Tongue (tissue), 3 donors: ENCODE measurements at places on chromosomes 11 and 22. TPM values are rescaled to one million over a fixed set of nuclear protein-coding genes. Genes with fewer than 3 reads are reported as not detected.

GRCh38 chr11:31487848-31488247 is 21.6 kb downstream of the IMMP1L start:
- DNase-seq, result peak; percentile 31

GRCh38 chr22:47328550-47329243 is 566.2 kb downstream of the TBC1D22A start:
- no peak for DNase-seq

GRCh38 chr11:134385774-134386565 is 26.1 kb downstream of the B3GAT1 start:
- peak; percentile 81 for DNase-seq

GRCh38 chr22:45227645-45228400 is 12.9 kb downstream of the KIAA0930 start:
- no peak for DNase-seq

DNA sequence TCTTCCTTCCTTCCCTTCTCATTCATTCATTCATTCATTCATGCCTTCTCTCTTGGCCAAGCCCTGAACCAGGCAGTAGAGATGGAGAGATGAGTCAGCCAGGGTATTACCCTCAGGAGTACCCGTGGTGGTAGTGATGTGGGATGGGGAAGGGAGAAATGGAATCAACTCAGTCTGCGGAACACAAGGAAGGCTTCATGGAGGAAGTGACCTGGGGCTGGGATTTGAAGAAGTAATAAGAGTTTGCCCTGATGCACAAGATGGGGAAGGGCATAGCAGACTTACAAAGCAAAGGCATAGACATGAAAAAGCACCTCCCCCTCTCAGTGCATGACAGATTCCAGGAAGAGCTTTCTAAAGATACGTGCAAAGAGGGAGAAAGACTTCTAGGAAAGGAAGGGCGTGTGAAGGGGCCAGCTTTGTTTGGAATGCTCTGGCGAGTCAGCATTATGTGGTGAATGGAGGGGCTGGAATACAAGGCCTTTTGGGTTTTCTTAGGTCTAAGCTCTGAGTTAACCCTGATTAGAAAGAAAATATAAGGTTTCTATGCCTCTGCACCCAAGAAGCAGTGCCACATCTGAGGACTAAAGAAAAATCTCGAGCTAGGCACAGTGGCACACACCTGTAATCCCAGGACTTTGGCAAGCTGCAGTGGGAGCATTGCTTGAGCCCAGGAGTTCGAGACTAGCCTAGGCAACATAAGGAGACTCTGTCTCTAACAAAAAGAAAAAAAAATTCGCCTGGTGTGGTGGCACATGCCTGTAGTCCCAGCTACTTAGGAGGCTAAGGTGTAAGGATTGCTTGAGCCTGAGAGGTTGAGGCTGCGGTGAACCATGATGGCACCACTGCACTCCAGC is 36.4 kb upstream of the ACER3 start:
- DNase-seq, result no peak

- DNase-seq, result no peak
Measured at GRCh38 chr22:28669387-28669786, 10.3 kb downstream of the TTC28 start.

- DNase-seq, result no peak
Measured at GRCh38 chr22:49348631-49349030, 479.0 kb downstream of the BRD1 start.

GRCh38 chr11:42043312-42043711 is 583.9 kb upstream of the LRRC4C start:
- DNase-seq, result no peak

- no peak for DNase-seq
Measured at GRCh38 chr11:45779602-45780001, 25.3 kb upstream of the SLC35C1 start.

DNA sequence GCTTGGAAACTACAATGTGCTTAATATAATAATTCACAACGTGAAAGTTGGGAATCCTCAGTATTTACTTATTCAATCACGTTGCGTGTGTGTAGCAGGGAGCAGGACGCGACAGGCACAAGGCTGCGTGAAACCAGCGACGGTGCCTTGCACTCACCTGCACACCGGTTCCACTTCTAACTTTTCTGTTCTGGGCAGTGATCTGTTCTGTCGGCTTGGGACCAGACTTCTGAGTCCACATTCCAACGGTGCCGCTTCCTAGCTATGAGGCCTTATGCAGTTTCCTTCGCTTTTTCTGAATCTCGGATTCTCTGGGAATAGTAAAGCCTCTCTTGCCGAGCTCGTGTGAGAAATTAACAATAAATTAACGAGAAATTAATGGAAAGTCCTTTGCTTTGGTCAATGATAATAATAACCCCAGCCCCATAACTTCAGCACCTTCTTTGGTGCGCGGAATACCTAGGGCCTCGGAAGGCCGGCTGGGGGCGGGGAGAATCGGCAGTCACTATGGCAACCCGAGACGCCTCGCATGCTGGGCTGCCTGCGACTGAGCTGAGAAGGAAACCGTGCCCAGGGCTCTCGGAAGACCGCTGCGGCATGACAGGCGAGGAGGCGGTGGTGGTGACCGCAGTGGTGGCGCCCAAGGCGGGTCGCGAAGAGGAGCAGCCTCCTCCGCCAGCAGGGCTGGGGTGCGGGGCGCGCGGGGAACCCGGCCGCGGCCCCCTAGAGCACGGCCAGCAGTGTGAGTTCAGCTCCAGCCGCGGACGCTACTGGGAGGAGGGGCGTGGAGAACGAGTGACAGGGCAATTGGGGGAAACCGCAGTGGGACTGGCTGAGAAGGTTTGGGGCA is at the start of gene C11orf97:
Gene C11orf97 (plus strand): TSS at position 530 of the 850 bp plus-strand sequence. CDS start 68 bp downstream, at position 598.
- DNase-seq, result peak; percentile 66

- DNase-seq, result no peak
Measured at GRCh38 chr11:13635804-13636203, 32.7 kb upstream of the FAR1 start.

DNA sequence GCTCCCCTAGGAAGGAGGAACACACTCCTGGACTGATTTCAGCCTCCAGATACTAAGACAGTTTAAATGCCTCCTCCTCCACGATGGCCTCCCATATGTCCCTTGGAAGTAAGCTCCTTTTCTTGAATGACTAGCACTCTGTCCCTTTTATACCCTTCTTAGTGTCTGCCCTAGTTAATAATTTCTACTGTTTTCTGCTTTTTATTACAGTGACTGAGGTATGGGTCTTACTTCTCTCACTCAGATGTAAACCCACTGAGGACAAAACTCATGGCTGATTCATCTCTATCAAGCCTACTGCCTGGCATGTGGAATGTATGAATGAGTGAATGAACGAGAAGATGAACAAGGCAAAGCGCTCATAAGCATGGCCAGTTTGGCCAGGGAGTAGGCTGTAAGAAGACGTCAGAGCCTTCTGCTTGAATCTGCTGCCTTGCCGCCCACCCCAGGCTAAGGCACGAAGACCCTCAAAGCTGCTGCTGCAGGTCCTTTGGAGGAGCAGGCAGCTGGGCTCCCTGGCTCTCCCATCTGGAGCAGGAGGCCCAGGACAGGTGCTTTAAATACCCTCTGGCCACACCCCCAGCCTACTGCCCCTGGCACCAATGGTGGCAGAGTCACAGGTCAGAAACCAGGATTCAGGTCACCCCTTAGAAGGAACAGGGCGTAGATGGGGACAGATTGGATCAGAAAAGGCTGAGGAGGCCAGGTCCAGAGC is 8.2 kb upstream of the PGA3 start:
- no peak for DNase-seq

GRCh38 chr11:88300888-88301487 is 36.5 kb downstream of the CTSC start:
- no peak for DNase-seq

GRCh38 chr11:46149342-46149741 is 28.1 kb upstream of the PHF21A start:
- DNase-seq, result no peak

GRCh38 chr22:49308300-49308699 is 519.4 kb downstream of the BRD1 start:
- DNase-seq, result no peak

GRCh38 chr11:44862558-44863101 is 88.1 kb downstream of the TP53I11 start:
- peak; percentile 32 for DNase-seq

GRCh38 chr11:72758304-72758689 is 6.1 kb upstream of the ARAP1 start:
- no peak for DNase-seq

DNA sequence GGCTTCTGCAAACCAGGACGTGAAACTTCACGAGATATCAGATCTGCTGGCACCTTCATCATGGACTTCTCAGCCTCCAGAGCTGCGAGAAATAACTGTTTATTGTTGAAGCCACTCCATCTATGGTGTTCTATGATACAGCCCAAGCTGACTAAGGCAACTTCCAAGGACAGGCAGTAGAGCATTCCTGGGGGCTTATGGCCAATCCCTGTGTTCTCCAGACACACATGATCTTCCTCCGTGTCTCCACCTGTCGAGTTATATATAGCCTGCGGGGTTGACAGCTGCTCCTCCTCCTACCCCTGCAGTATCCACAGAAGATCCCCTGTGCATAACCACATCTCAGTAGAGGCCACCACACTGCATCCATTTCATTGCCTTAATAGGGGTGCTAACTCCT is 11.0 kb downstream of the TP53AIP1 start:
- peak; percentile 87 for DNase-seq

- no peak for DNase-seq
Measured at GRCh38 chr22:34784056-34784455, 281.9 kb upstream of the ISX start.

GRCh38 chr22:49019737-49020713 is 807.6 kb downstream of the BRD1 start:
- no peak for DNase-seq

DNA sequence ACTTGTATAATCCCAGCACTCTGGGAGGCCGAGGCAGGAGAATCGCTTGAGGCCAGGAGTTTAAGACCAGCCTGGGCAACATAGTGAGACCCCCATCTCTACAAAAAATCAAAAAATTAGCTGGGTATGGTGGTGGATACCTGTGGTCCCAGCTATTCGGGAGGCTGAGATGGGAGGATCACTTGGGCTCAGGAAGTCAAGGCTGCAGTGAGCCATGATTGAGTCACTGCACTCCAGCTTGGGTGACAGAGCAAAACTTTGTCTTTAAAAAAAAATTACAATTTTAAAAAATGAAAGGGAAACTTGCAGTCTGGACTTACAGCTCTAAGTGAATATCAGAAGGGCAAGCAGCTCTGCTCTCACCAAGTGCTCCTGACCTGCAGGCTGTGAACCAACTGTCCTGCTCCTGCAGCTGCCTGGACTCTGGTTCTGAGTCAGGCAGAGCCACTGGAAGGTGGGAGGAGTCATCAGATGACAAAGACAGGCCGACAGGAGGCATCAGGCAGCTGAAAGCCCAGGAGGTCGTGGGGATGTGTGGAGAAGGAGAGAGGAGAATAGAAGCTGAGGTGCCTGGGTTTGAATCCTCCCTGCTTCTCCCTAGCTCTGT is 9.6 kb downstream of the SMTNL1 start:
- DNase-seq, result no peak

GRCh38 chr11:122625976-122626665 is 29.4 kb upstream of the UBASH3B start:
- DNase-seq, result no peak

GRCh38 chr11:124961972-124962609 is 8.1 kb downstream of the CCDC15 start:
- peak; percentile 88 for DNase-seq

The CEP126 gene
- total RNA-seq, result 4.2 TPM

The TTC36 gene
- 2.4 TPM for total RNA-seq

The HTR3B gene
- total RNA-seq, result not detected

The RIMBP3B gene
- total RNA-seq, result 0.72 TPM

The APOA5 gene
- total RNA-seq, result not detected

The CCDC116 gene
- total RNA-seq, result not detected

The SLCO2B1 gene
- 20.3 TPM for total RNA-seq

The P2RY6 gene
- 1.0 TPM for total RNA-seq

The OR4D5 gene
- not detected for total RNA-seq

The SCGB1D2 gene
- total RNA-seq, result not detected

The CHST1 gene
- total RNA-seq, result 5.6 TPM

The CDON gene
- 35.2 TPM for total RNA-seq

The ENTHD1 gene
- total RNA-seq, result not detected

The ST14 gene
- 9.7 TPM for total RNA-seq

The C22orf31 gene
- total RNA-seq, result 0.62 TPM

The ART5 gene
- 3.6 TPM for total RNA-seq

The RASSF10 gene
- total RNA-seq, result 4.8 TPM
